ENCODE measurements at places on chromosomes 16 and 17.

- DNase-seq = no peak
These were observed 3.3 kb downstream of the ARL4D start for GRCh38 chr17:43402078-43402477.

GRCh38 chr17:60640503-60640902, 37.1 kb upstream of the BCAS3 start:
- DNase-seq = peak; percentile 23

GRCh38 chr16:22123146-22123545, 30.8 kb downstream of the VWA3A start:
- no peak for DNase-seq

DNA sequence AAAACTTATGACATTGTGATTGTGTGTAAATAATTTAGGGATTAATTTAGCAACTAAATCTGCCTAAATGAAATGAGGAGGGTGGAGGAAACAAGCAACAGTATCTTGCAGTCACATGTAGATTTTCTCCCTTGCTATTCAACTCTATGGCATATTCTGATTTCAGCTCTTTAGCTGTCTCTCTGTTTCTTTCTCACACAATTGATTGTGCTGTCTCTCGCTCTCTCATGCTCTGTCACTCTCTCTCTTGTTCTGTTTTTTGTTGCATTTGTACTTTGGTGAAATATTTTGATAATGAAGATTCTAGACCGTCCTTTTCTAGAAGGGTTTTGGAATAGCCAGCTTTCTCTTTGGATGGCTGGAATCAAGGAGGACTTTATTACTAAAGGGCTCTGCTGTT, 70.6 kb downstream of the BCAS3 start:
- no peak for DNase-seq

DNA sequence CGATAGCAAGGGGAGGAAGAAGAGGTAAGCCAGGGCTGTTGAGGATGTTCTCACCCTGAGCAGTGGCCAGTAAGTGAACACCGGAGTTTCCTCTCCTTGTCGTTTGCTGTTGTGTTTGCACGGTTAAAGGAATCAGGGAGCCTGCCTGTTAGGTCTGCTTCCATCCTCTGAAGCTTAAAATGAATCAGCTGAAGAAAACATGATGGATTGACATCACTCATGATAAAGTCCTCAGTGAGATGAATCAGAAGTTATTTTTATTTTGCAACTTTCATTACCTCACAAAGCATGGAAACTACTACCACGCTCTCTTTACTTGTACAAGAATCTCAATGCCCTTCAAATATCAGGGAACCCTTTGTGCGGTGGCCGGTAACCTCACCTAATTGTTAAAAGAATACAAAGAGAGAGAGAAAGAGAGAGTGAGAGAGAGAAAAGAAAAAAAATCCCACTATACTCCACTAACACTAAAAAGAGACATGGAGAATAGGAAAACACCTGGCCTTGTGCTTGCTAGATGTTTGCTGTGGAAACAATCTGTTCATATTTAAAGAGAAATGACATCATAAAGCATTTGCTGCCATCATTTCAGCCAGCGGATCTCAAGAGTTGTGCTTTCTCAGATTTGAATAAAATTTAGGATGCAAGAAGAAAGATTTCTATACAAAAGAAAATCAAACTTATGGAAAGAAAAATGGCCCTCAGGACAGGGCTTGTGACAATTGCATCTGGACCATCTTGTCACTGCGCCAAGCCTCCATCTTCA, 441.6 kb upstream of the SALL1 start:
- DNase-seq = no peak

DNA sequence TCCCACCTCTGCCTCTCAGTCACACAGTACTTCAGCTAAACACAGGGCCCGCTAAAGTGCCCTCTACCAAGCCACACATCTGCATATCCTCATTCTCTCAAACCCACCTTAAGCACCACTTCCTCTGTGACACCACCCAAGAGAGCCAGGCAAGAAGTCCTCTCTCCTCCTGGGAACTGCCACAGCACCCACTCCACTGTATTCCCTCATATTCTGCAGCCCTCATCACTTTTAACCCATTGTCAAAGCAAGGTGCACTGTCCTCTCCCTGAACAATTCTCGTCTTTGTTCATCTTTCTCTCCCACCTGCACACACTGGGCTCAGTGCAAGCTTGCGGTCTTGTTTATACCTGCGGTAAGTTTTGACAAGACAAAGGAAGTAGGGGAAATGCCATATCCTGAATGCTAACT, 13.6 kb downstream of the CHD9 start:
- DNase-seq = no peak
